GM12878 (cell line): ENCODE measurements at places on chromosomes 5 and 9.

DNA sequence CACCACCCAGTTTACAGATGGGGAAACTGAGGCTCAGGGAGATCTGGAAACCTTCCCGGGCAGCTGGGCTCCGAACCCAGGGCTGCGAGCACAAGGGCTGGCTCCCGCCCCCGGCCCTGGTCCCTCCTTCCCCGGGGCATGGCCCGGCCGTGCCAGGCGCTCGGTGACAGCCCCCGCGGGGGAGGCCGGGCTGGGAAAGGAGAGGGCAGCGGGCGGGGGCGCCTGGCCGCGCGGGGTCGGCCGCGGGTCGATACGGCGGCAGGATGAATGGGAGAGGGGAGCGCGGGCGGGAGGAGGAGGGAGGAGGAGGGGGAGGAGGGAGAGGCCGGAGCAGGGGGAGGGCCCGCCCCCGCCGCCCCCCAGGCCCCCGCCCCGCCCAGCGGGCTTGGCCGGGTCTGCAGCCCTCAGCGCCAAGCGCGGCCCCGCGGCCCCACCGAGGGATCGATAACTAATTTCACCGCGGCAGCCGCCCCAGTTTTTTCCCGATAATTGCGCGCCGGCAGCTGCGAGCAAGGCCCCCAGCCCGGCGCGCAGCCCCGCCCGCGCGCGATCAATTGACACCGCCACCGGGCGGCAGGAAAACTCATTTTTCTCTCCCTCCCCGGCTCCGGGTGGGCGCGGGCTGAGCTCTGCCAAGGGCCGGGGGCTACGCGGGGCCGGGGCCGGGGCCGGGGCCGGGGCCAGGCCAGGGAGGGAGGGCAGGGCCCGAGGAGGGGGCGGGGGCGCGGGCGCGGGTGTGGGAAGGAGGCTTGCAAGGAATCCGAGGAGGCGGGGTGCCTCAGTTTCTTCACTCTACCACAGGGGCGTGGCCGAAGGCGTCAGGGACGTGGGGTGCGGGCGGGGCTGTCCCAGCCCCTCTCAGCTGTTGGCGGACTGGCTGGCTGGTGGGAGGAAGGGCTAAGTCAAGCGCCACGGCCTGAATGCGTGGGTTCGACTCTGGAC lies 52.1 kb downstream of the C9orf50 start:
- peaks cover 4% of the 10 kb centered on the region; the same call in 1 of the 2 replicates for H3K4me1 ChIP-seq
- no peaks in the 10 kb centered on the region for H3K27me3 ChIP-seq
- no peak for DNase-seq
- no peak overlapping the region for H3K27ac ChIP-seq
- no peak overlapping the region for H3K4me3 ChIP-seq

GRCh38 chr9:112006361-112007020 lies 109.9 kb downstream of the UGCG start:
- no peaks in the 10 kb centered on the region for H3K27me3 ChIP-seq
- no peaks in the 10 kb centered on the region for H3K36me3 ChIP-seq
- H3K4me1 ChIP-seq, result peaks cover 35% of the 10 kb centered on the region
- no peak for DNase-seq
- H3K4me3 ChIP-seq, result no peak overlapping the region

DNA sequence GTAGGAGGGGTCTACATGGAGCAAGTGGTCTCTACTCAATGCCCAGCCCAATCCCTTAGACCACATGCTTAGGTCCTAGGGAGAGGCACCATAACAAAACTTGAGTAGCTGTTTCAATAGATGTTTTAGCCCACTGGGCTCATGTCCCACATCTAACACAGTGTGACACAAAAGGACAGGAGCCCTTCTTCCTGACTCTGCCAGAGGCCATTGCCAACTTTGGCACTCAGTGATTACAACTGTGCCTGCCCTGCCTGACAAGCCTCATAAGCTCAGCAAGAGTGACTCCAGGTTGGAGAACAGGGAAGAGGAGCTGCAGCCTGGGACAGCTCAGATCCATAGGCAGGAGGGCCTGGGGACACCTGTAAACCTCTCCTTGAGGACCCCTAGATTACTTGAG lies 230.8 kb downstream of the ENC1 start:
- H3K27ac ChIP-seq, result no peak overlapping the region
- DNase-seq, result no peak
- H3K27me3 ChIP-seq, result no peaks in the 10 kb centered on the region
- no peaks in the 10 kb centered on the region for H3K4me1 ChIP-seq
- H3K4me3 ChIP-seq, result no peak overlapping the region
- H3K36me3 ChIP-seq, result no peaks in the 10 kb centered on the region

DNA sequence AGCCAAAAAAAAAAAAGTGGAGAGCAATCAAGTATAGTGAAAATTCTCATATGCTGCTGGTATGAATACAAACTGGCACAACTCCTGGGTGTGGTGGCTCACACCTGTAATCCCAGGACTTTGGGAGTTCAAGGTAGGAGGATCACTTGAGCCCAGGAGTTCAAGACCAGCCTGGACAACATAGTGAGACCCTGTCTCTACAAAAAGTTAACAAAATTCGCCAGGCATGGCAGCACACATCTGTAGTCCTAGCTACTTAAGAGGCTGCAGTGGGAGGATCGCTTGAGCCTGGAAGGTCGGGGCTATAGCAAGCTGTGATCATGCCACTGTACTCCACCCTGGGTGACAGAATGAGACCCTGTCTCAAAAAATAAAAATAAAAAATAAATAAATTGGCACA lies 51.7 kb downstream of the FNIP1 start:
- H3K27me3 ChIP-seq, result no peaks in the 10 kb centered on the region
- no peak overlapping the region for H3K4me3 ChIP-seq
- H3K27ac ChIP-seq, result no peak overlapping the region
- H3K36me3 ChIP-seq, result peaks cover 19% of the 10 kb centered on the region; the same call in 1 of the 2 replicates

GRCh38 chr5:155844542-155844941 lies 482.4 kb upstream of the SGCD start:
- H3K4me3 ChIP-seq, result no peak overlapping the region
- H3K27ac ChIP-seq, result no peak overlapping the region
- no peak for DNase-seq
- no peaks in the 10 kb centered on the region for H3K4me1 ChIP-seq
- no peaks in the 10 kb centered on the region for H3K36me3 ChIP-seq
- H3K27me3 ChIP-seq, result no peaks in the 10 kb centered on the region
